Foreskin keratinocyte (primary cell): ENCODE measurements at places on chromosomes 5 and 9.

DNA sequence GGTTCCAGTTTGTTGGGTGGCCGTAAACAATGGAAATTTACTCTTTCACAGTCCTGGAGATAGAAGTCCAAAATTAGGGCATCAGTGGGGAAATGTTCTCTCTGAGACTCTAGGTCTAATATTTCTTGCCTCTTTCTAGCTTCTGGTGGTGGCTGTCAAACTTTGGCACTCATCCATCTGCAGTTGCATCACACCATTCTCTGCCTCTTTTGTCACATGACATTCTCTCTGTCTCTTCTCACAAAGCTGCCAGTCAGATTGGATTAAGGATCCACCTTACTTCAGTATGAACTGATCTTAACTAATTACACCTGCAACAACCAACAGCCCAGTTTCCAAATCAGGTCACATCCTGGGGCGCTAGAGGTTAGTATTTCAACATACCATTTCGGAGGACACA, 222.9 kb upstream of the FTMT start:
- DNase-seq = no peak

DNA sequence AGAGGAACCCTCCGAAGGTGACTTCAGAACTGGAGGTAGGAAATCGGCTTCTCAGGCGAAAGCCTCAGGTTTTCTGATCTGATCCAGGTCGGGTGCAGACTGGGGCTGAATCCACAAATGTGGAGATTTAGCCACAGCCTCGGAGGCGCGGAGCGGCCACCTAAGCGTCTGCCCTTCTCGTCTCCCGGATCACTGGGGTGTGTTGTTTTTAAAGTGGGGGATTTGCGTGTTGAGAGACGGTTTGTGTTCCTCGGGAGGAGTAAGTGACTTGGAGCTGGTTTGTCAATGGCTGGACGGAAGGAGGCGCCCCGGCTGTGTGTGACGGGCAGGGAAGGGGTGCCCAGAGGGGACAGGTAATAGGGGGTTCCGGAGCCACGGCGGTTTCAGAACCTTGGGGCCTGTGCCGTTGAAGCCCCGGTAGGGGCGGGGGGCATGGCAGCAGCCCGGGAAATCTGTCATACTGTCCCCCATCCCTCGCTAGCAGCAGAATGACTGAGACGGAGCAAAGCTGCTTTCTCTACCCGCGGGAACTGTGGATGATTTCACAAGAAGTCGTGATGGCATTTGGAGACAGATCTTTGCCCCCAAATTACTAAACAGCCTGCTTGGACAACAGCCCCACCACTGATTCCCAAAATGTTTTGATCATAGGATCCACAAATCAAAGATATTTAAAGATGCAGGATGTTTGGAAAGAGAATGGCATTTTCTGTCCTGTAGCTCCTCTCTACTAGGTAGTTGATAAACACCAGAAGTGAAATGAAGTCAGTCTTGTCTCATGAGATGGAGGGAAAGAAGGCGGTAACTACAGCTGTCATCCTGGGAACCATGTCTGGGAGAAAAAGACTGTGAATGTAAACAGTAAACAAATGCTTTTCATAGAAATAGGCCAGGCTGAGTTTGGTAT, 216.5 kb downstream of the PDZD2 start:
- peak; percentile 53 for DNase-seq

DNA sequence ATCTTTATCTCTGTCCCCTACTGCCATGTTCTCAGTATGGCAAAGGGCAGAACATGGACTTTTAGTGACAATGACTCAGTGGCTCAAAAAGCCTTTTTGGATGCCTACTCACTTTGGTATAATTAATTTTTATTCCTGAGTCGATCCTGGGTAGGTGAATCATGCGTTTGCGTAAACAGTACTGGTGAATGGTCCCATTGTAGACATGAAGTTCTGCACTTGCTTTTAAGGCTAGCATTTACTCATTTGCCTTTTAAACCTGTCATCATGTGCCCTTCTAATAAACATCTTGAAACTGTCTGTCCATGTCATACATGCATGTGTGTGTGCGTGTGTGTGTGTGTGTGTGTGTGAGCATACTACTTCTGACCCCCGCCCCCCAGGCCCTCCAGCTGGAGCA, 223.0 kb downstream of the AUH start:
- peak; percentile 25 for DNase-seq

- DNase-seq = no peak
Measured at GRCh38 chr9:123105490-123105889, 72.0 kb downstream of the GPR21 start.

DNA sequence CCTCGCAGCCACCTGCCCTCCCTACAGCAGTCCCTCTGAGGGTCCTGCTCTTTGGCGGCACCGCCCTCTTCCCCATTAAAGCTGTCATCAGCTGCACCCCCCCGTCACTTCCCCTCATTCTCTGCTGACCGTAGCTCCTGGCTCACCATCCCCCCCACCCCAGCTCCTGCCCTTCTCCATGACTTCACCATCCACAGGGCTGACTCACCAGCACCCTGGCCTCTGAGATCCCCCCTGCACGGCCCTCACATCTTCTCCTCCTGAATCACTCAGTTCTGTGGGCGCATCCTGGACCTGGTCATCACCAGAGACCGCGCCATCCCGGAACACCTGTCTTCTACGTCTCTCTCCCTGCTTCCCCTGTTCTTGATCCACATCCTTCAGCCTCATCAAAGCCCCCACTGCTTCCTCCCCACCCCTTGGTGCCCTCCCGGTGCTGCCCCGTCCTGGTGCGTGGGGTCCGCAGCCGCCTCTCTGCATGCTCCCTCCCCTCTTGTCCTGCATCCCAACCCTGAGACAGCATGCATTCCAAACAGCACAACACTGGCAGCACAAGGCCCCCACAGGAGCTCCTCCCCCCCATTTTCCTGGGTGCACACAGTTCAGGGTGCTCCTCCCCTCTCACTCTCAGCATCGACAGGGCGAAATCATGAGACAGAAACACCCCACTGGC, 12.9 kb downstream of the FLT4 start:
- no peak for DNase-seq

GRCh38 chr9:98280574-98280973, 25.1 kb upstream of the TBC1D2 start:
- no peak for DNase-seq

DNA sequence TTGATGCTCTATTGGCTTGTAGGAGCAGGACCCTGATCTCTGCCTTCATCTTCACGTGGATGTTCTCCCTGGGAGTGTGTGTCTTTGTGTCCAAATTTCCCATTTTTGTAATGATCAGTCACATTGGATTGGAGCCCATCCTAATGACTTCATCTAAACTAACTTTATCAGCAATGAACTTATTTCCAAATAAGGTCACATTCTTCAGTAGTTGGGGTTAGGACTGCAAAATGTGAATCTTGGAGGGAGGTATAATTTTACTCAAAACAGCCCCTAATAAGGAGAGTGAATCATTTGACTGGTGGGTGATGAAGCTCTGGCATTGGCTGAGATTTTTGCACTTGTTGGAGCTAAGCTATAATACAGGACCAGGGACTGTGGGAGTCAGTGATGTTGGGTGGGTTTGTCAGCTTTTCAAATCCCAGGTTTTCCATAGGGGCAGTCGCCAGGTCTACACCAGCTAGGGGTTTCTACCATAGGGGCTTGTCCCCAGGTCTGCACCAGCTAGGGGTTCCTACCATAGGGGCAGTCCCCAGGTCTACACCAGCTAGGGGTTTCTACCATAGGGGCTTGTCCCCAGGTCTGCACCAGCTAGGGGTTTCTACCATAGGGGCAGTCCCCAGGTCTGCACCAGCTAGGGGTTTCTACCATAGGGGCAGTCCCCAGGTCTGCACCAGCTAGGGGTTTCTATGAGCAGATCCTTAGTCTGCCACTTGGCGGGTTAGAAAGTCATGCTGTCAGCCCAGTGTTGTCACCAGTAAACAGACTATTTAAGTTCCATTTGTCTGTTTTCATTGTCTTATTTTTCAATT, 382.6 kb upstream of the DAP start:
- DNase-seq = no peak

GRCh38 chr5:61371474-61371873, 39.4 kb downstream of the ZSWIM6 start:
- no peak for DNase-seq

DNA sequence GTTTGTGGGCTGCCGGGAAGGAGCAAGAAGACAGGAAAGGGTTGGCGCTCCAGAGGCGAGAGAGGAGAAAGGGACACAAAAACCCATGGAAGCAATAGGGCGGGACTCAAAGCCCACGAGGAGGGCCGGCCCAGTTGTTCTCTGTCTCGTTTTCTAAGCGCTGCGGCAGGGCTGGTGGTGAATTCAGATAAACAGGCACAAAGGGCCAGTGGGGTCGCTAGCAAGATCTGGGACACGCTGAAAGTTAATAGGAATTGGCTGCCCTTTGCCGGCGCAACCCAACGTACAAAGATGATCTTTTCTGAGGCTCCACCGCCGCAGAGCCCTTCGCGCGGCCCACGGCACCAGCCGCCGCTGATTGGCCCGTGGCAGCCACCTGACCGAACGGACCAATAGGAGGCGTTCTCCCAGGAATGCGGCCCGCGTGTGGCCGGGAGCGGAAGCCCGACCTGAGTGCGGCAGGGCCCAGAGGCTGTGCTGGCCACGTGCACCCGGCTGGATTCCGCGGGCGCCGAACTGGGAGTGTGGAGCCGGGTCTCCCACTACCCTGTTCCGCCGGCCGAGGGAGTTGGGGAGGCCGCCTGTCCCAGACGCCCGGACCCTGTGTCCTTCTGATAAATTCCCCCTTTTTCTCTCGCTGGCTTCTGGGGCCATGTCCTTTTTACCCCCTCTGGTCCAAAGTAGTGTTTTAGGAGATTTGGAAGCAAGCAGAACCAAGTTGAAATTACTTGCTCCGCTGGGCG, 16.8 kb upstream of the NSD1 start:
- no peak for DNase-seq

DNA sequence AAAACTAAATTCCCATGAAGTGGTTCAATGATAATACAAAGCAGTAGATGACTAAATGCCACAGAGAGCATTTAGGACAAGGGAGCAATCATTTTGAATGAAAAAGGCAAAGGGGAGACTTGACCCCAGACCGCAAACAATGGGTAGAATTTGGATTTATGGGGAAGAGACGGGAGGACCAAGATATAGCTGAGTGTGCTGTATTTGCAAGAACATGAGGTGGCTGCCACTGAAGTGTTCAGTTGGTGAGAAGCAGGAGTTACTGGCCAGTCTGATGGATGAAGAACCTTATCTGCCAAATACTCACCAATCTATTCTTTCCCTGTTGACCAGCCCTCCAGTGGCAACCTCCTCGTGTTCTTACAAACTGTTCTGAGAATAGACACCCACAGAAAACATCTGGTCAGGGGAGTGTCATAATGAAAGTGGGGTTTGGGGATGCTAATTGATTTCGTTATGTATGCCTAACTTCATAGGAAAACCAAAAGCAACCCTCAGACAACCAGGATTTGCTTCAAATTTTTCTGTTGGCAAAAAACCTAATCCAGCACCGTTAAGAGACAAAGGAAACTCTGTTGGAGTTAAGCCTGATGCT, 19.8 kb downstream of the TDRD7 start:
- DNase-seq = no peak

DNA sequence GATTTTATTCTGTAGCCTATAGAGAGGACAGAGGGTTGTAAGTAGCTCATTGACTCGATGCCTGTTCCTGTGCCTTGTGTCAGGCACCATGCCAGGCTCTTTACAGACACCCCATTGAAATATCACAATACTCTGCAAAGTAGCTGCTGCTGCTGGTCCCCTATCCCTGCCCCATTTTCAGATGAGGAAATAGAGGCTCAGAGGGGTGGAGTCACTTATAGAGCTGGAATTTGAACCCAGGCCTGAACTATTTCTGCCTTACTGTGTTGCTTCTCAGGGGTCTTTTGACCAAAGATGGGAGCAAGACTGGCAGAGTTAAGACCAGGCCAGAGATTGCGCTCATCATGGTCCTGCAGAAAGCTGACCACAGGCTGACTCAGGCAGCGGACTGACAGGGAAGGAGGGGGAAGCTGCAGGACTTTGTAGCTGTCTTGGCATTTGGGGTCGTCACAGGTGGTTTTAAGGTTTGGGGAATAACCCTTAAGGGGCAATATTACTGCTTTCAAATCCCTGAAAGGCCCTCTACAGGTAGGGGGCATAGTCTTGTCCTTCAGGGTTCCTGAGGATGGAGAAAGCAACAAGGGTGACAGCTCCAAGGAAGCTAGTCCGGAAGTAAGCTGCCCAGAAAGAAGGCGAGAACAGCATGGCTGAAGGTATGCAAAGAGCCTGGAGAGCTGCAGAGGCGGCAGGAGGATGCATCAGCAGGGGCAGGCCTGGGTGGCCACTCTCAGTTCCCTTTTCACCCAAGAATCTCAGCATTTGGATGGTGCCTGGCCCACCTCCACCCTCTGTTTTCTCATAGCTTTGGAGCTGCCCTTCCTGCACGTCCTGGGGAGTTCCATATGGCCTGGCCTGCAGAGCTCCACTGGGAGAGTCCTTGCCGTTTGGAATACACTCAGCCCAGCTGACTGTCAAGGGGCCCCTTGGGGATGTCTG, 18.3 kb upstream of the NDST1 start:
- DNase-seq = no peak

DNA sequence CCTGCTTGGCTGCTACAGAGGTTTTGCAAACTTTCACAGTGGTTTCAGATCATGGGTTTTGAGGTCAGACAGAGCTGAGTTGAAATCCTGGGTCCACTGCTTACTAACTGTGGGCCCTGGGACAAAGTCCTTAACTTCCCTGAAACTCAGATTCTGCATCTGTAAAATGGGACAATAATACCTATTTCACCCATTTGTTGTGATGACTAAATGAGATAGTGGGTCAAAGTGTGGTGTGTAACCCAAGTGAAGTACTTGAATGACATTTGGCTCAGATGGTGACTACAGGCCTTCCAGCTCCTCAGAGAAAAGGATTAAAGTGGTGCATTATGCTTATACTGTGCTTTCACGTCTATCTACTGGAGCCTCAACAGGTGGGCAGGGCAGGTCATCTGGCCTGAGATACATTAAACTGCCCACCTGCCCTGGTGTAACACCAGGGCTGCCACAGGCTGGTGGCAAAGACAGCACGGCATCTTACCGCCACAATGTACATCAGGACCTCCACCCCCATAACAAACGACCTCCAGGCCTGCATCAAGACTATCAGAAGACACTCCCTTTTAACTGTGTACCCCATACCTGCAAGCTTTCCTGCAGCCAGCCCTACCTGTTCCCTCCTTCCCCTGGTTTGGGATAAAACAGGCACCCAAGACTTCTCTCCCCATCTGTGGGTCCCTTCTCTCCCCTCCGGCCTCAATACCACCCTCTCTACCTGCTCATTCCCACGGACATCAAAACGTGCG, 846 bp upstream of the TRAF1 start:
- DNase-seq = no peak
